ENCODE measurements at places on chromosomes 2 and 18.

- DNase-seq = no peak
Measured at GRCh38 chr2:31200972-31201371, 16.3 kb downstream of the CAPN14 start.

GRCh38 chr18:27599202-27599829, 414.2 kb upstream of the CHST9 start:
- no peak for DNase-seq

DNA sequence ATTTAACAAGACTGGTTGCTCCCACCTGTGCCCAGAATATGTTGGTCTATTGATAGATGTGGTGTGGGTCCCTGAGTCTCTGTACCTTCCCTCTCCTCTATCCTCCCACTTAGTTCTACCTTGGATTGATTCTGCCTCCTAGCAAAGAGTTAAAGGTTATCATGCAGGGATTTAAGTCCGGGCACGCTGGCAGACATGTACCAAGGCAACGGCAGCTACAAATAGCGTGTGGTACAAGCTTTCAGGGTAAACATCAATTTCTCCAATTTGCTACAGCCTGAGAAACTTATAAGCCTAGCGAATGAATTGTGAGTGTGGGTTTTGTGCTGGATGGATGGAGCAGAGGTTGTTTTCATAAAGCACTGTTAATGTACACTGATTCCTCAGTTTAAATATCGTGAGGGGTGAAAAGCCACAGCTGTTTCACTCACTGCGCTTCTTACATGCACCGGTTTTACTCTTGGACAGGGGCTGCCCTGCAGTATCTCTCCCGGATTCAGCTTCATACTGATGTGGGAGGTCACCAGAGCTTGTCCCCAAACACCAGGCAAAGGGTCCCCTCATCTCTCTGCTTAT, 289.8 kb downstream of the ICOS start:
- DNase-seq = no peak

- no peak for DNase-seq
Measured at GRCh38 chr2:215425021-215425782, 10.7 kb downstream of the FN1 start.

- no peak for DNase-seq
Measured at GRCh38 chr18:13377496-13377895, 158.9 kb downstream of the LDLRAD4 start.

- no peak for DNase-seq
Measured at GRCh38 chr2:227864161-227864756, 7.2 kb upstream of the DAW1 start.

- no peak for DNase-seq
Measured at GRCh38 chr18:3055816-3056215, 42.9 kb upstream of the LPIN2 start.
